ENCODE measurements at places on chromosomes 11 and 22.

GRCh38 chr22:28734393-28734792, 7.2 kb downstream of the CHEK2 start:
- DNase-seq: no peak

DNA sequence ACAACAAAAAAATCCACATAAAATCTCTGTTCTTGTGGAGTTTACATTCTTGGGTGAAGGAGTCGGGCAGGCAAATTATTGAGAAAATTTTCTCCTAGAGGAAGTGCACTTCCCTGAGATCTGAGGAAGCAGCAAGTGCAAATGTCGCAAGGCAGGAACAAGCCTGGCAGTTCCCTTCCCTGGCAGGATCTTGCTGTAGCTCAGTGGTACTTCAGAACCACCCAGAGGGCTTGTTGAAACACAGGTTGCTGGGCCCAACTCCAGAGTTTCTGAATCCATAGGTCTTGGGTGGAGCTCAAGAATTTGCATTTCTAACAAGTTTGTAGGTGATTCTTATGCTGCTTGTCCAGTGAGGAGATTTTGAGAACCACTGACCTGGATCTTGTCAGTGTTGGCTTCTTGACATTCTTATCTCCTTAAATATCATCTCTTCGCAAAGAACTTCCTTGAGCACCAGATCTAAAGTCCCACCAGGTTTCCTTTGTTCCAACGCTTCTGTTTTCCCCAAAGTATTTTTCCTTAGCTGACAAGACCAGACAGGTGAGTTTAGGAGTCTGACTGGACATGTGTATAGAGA, 9.6 kb downstream of the QSER1 start:
- DNase-seq: no peak

GRCh38 chr11:102611291-102611690, 13.8 kb downstream of the MMP20 start:
- no peak for DNase-seq

DNA sequence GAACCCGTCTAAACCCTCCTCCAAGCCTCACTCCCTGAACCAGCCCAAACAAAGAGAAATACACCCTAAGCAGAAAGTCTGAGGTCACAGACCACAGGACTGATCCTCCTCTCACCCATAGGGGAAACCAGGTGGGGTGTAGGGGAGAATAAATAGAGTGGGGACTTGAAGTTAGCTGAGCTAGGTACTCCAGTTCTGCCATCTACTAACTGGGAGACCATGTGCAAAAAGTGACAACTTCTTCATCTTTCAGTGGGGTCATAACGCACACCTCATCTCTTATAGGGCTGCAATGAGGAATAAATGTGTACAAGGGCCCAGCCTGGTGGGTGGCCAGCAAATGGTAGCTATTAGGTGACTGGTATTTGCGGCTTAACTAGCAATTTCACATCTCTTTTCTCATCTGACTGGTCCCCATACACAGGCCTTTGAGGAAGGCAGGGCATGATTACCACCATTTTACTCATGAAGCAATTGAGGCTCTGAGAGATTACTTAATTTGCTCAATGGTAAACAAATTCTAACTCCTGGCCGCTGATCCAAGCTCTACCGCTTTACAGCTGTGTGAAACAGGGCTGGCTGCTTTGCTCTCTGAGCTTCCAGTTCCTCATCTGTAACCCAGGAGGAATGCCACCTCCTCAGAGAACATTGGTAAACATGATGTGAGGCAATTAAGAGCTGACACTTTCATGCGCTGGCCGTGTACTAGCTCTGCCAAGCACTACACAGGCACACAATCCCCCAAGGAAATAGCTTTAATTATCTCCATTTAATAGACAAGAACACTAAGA, 16.6 kb downstream of the TBC1D10A start:
- no peak for DNase-seq

- DNase-seq: no peak
Measured at GRCh38 chr11:65492637-65493366, 6.0 kb upstream of the MALAT1 start.

- no peak for DNase-seq
Measured at GRCh38 chr22:22882033-22882717, 5.4 kb upstream of the IGLL5 start.

GRCh38 chr11:13889552-13890249, 72.8 kb upstream of the SPON1 start:
- DNase-seq: no peak

GRCh38 chr22:39405346-39406085, 5.9 kb downstream of the TAB1 start:
- DNase-seq: no peak

GRCh38 chr11:122749005-122749687, 89.2 kb upstream of the CRTAM start:
- peak; percentile 40 for DNase-seq

DNA sequence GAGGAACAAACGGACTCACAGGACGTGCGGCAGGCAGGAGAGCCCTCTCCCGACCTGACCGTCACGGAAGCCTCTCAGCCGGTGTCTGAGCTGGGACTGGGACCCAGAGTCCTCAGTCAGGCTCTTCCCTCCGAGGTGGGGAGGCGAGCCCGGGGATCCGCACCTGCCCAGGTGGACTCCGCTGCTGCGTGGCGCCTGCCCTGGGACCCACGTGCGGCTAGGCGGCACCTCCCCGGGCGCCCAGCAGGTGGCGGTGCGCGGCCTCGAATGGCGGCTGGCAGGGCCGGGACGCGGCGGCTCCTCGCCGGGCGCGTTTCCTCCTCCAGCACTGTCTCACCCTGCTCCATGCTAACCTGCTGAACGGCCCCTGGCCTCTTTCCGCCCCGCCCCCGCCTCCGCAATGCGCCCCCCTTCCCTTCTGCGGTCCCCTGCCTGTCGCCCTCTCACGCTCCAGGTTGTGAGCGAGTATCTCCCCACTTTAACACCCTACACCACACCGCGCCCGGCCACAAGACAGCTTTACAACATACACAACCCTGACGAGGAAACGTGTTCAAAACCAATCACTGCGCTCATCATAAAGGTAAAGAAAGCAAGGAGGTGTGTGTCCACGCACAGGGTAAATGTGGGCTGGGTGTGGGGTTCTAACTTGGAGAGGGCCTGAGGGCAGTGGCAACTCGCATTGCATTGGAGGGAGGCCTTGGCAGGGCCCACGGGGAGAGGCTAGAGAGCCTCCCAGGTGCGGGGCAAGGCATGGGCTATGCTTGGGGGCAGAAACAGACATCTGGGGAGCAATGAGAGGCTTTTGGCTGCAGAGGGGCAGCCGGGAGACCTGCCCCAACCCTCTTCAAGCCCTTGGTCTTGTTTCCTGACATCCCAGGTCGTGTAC, 25.9 kb upstream of the ATXN10 start:
- peak; percentile 82 for DNase-seq

DNA sequence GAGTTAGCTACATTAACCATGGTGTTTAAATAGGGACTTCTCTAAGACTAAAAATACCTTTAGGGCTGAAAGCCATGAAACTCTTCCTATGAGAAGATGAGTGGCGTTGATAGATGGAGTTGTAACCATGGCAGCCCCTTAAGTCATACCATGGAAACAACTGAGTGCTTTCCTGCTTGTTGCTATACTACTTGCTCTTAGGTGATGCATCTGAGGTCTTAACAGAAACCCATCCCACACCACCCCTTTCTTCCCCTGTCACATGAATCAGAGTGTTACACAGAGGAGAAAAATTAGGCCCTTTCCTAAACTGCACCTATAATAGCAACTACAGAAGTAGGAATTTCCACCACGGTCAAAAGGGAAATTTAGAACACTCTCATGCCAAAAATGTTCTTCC, 64.3 kb upstream of the ZC3H12C start:
- no peak for DNase-seq

- no peak for DNase-seq
Measured at GRCh38 chr11:33490842-33491370, 209.7 kb downstream of the C11orf91 start.

- DNase-seq: peak; percentile 36
Measured at GRCh38 chr11:2975594-2975993, 16.5 kb downstream of the NAP1L4 start.

- DNase-seq: no peak
Measured at GRCh38 chr11:57359896-57360690, 20.9 kb downstream of the PRG3 start.

- DNase-seq: no peak
Measured at GRCh38 chr11:30049214-30049613, 32.4 kb upstream of the KCNA4 start.

DNA sequence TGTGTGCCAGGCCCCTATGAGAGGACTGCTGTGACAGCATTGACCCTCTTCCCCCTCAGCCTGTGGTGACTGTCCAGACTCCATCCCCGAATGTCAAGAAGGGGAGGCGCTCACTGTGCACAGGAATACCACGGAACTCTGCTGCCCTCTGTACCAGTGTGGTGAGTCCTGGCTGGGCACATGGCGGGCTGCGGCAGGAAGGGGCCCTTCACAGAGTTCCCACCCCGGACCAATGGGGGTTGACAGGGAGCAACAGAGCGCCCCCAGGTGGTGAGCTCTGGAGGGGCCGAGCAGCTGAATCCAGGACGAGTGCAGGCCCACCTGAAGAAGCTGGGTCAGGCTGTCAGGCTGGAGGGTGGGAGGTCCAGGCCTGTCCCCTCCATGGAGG, 83.8 kb upstream of the MYOD1 start:
- no peak for DNase-seq

GRCh38 chr22:20786536-20786979, 12.6 kb downstream of the SERPIND1 start:
- DNase-seq: no peak

GRCh38 chr22:34587357-34588356, 478.3 kb upstream of the ISX start:
- DNase-seq: no peak

DNA sequence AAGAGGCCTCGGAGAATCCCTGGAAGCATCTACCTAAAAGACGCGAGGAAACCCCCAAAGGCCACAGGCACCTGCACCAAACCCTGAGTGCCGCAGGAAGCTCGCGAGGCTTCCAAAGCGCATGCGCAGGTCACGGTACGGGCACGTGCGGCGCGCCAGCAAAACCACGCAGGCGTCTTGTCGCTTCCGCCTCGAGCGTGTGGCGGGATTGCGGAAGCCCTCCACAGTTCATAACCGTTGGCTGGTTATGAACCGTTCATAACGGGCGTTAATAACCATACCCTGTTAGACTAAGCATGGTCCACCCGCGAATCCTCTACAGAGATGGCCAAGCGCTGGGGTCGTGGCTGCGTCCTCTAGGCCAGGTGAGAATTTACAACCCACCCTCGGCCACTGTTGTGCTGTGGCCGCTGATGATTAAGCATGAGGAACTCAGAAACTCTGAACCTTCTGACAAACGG, 46.4 kb downstream of the MORC2 start:
- peak; percentile 68 for DNase-seq

DNA sequence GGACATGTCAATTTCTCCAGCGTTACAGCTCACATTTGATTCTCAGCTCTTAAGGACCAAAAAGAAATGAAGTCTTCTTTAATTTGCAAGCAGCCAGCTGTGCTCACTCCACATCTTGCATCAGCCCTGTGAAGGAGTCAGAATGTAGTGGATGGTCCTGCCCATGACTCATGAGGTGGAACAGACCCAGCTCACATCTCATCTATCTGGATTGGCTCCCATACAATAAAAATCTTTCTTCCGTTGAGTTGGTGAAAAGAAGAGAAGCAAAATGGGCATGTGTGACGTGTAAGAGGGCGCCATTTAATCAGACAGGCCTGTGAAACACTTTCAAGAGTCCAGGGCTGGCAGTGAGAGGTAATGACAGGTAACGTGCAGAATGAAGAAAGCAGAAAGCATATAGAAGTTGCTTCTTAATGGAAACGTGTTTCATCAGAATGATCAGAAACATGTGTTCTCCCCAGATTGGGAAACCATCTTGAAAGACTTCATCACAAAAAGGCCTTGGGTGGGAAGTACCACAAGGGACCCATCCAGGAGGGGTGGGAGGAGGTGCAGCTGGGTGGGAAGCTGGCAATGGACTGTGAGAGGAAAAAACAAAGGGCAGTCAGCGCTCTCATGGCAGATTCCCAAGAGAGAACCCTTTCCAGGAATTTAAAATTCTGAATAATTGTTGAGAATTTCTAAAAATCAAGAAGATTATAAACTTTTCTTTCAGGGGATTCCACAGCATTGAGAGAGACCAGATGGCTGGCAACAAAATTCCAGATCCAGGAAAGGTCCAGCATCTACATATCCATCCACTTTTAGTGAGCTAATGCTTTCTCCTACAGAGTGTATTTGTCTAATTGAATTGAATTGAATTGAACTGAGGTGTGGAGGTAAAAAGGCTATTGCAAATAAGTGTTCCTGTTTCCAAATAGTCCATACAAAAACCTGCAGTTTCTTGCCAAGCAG, 57.0 kb downstream of the ETS1 start:
- DNase-seq: no peak

DNA sequence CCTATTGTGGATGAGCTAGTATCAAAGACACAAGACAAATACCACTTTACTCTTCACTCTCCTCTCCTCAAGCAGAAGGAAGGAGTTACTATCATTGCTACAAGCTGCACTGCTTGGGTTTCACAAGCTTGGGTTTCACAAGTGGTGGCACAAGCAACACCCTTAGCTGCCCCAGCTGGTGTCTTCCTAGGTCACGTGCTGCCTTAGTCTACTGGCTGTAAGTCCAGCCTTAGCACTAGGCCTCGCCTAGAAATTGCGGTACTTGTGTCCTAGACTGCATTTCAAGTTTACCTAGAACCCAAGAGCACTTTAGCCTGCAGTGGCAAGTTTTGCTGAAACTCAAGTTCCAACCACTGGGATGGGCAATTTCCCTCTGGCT, 86.6 kb downstream of the EHF start:
- DNase-seq: no peak

- no peak for DNase-seq
Measured at GRCh38 chr11:114275280-114275679, 20.9 kb upstream of the NNMT start.

DNA sequence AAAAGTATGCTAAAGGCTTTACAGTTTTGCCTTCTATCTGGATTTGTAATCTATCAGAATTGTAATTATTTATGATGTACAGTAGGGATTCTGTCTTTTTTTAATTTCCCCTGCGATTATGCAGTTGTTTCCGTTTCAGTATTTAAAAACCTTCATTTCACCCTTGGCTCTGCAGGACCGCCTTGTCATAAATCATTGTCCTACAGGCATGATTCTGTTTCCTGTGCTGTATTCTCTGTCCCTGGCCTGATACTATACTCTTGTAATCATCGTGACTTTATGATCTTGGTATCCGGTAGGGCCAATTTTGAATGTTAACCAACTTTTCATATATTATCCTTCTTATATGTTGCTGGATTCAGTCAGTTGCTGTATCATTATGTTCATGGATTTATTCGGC, 151.7 kb downstream of the ATXN10 start:
- DNase-seq: no peak

Measured in effector memory CD8-positive, alpha-beta T cell (primary cell).